ENCODE measurements at places on chromosomes 4 and X.

GRCh38 chr4:34922325-34922724, 1322.0 kb downstream of the ARAP2 start:
- DNase-seq, result no peak

GRCh38 chr4:85952528-85952927, 407.3 kb downstream of the MAPK10 start:
- no peak for DNase-seq

DNA sequence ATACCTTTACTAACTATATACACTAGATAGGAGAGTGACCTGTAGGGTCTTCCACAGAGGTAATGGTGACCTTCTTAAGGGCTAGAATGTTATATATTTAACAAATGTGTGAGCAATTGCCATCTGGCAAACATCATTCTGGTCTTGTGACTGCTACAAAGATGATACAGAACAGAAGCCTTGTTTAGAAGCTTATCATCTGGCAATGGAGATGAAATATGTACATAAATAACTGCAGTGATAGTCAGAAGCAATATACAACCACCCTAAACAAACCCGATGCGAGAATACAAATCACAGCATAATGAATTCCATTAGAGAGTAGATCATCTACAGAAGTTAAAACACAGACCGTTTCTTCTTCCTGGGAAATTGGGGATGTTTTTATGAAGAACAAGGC, 952.7 kb upstream of the SLIT2 start:
- DNase-seq, result no peak

- DNase-seq, result no peak
These were observed 80.7 kb downstream of the STOX2 start for GRCh38 chr4:183985786-183986185.

DNA sequence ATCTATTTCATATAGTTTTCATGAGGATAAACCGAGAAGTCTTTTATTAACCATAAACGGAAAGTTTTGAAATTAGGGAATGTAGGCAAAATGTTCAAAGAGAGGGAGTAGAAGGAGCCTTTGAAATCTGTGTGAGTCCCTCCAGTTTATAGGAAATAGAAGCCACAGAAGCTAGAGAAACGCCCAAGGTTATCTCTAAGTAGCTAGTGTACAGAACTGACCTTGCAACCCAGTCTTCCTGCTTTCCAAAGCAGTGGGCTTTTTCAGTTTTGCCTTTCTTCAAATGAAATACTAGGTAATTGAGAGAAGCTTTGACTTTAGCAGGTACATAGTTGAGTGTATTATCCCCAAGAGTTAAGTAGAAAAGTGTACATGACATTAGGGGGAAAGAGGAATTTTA, 39.4 kb downstream of the STIM2 start:
- DNase-seq, result no peak

- DNase-seq, result no peak
These were observed 153.0 kb downstream of the ADAM29 start for GRCh38 chr4:175071123-175071522.

- no peak for DNase-seq
These were observed 253.2 kb downstream of the ANKRD50 start for GRCh38 chr4:124459196-124459940.

DNA sequence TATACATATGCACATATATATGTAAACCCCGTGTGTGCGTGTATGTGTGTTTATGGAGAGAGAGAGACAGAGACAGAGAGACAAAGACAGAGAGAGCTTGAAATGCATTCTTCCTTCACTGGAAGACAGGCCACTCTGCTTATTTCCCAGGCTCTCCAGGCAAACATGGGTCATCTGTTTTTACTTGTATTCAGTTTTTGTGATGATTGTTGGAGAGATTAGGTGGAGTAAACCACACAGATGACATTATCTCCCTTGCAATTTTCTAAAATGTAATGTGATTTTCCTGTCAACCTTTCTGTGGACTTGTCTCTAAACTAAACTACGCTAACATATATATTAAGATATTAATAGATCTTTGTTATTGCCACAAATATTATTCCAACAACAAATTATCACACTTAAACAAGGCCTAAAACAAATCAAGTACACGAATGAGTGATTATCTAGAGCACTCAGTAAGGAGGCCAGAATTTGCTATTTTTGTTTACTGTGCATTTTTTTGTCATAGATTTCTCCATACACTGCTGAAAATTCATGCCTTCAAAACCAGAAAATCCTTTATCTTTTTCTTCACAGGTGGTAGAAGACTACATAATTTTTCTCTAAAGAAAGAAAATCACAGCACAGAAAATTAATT, 251.8 kb upstream of the SLIT2 start:
- no peak for DNase-seq

GRCh38 chr4:5711479-5712184, 631 bp downstream of the EVC start:
- DNase-seq, result no peak

DNA sequence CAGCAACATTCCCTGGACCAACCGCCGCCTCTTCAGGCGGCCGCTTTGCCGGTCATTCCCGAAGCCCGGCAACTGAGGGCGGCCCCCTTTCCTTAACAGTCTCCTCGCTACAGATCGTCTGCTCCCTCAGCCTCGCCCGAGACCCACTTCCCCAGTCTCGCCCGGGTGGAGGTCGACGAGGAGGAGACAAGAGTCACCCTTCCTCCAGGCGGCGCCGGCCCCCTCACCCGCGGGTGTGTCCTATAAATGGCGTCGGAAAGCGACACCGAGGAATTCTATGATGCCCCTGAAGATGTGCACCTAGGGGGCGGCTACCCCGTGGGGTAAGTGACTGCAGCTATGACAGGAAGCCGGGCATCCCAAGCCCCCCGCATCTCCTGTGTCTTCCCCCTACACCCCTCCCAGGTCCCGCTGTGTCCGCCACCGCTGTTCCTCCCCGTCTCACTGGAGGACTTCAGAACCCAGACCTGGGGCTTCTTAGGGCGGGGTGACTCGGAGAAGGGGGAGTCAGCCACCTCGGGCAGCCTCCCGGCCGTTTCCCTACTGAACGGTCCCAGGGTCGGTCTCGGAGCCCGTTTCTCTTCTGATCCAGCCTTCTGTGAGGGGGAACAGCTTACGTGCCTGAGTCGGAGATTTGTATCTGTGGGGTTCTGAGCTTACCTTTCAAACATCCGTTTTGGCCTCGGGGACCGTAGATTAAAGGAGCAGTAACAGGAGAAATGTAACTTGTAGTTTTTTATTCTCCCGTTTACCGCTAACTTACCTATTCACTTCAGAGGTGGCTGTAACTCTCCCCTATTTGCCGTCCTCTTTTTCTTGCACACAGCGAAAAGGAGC, 570 bp downstream of the WDR44 start:
- DNase-seq, result peak; percentile 20

DNA sequence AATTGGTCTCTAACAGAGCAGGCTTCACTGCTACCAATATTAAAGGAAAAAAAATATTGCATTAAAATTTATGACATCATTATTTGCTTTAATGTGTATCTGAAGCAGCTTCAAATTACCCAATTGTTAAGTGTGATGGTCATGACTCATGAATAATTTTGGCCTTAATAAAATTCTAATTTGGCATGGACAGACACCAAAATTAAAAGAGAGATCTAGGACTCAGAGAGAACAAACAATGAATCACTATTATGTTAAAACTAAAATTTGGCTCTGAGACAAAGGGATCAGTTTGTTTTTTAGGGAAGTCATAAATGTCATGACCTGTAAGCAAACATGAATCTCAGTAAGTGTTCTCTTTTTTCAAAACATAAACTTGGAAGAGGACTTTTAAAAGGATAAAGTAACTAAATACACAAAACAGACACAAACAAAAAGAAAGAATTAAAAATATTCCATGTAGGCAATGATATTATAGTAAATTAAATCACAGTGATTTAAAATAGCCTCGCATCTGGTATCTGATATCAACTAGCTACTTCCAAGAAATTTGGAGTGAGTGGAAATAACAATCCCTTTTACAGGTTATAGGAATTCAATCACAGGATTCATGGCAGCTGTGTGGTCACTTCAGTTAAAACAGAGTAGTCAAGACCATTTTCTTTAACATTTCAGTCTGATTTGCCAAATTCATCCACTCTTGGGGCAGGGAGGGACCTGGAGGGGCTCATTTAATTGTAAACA, 11.6 kb downstream of the VEGFC start:
- DNase-seq, result no peak

DNA sequence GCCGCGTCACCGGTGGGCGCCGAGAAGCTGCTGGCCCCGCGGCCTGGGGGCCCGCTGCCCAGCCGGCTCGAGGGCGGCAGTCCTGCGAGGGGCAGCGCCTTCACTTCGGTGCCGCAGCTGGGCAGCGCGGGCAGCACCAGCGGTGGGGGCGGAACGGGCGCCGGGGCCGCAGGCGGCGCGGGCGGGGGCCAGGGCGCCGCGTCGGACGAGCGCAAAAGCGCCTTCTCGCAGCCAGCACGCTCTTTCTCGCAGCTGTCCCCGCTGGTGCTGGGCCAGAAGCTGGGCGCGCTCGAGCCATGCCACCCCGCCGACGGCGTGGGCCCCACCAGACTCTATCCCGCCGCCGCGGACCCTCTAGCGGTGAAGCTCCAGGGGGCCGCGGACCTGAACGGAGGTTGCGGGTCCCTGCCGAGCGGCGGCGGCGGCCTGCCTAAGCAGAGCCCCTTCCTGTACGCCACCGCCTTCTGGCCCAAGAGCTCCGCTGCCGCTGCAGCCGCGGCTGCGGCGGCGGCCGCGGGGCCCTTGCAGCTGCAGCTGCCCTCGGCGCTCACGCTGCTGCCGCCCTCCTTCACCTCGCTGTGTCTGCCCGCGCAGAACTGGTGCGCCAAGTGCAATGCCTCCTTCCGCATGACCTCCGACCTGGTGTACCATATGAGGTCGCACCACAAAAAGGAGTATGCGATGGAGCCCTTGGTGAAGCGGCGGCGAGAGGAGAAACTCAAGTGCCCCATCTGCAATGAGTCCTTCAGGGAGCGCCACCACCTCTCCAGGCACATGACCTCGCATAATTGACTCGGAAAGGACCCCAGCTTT, 5.6 kb downstream of the PRDM8 start:
- no peak for DNase-seq

DNA sequence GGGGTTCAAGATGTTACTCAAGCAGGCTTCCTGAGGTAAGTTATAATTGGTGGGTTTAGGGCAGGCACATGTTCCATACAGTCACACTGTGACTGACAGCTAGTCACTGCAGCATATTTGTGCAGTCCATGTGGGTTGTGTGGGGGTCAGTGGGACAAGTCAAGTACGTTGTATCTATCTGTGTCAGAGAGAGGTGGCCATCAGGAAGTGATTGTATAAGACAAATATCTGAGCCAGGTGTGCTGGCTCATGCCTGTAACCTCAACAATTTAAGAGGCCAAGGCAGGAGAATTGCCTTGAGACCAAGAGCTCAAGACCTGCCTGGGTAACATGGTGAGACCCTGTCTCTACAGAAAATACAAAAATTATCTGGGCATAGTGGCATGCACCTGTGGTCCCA, 509.3 kb downstream of the CENPC start:
- no peak for DNase-seq

DNA sequence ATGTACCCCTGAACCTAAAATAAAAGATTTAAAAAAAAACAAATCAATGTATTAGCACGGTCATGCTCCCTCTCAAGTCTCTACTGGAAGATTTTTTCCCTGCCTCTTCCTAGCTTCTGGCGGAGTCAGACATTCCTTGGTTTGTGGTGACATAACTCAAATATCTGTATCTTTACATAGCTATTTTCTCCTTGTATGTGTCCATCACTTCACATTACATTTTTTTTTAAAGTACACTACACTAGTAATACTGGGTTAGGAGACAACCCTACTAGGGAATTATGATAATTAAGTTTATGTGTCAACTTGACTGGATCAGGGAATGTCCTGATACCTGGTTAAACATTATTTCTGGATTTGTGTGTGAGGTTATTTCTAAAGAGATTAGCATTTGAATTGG, 1197.9 kb downstream of the TECRL start:
- no peak for DNase-seq

- DNase-seq, result no peak
These were observed 14.7 kb upstream of the RBMXL3 start for GRCh38 chrX:115174548-115174947.

GRCh38 chrX:1453395-1453783, 680 bp upstream of the ASMTL start:
- no peak for DNase-seq
